ENCODE measurements at places on chromosomes 5 and 9. TPM values are rescaled to one million over a fixed set of nuclear protein-coding genes. Genes with fewer than 3 reads are reported as not detected.

The ZBTB26 gene
- total RNA-seq = 2.7 TPM

GRCh38 chr9:126773004-126773607, 31.7 kb upstream of the ZBTB43 start:
- DNase-seq = no peak

DNA sequence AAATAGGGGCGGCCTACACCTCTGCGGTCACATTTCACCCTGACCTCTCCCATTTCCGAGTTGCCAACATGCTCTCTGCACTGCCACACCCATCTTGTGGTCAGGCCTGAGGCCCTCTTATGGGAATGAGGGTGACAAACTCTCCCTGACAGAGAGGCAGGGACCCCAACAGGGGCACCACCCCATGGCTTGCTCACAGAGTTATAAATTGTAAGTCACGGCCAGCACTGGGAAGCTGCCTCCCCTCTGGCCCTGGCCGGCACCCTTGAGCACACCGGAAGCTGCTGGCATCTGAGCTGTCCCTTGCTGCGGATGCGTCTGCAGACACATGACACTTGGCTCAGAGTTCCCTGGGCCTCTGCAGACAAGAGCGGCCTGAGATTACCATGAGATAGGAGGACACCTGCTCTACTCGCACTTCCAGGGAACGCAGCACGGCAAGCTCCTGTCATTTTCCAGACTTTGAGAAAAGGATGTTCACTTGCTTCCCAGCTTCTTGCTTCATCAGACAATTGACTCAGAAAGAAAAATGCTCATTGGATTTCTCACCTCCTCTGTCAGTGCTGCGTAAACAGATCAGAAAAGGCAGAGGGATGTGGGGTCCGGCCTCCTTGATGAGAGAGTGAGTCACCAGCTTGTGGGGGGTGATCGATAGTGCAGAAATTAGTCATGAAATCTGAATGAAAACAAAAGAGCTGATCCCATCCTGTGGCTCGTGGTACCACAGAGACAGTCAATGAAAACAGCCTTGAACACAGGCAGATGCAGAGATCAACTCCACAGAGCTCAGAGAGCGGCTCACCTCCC, 269.8 kb downstream of the SYK start:
- no peak for DNase-seq

The ZNF658 gene
- total RNA-seq = 6.0 TPM

- DNase-seq = no peak
Measured at GRCh38 chr5:110386782-110387181, 339.7 kb downstream of the TMEM232 start.

- no peak for DNase-seq
Measured at GRCh38 chr5:133785182-133785581, 172.8 kb upstream of the FSTL4 start.

The TCERG1 gene
- total RNA-seq = 30.6 TPM

DNA sequence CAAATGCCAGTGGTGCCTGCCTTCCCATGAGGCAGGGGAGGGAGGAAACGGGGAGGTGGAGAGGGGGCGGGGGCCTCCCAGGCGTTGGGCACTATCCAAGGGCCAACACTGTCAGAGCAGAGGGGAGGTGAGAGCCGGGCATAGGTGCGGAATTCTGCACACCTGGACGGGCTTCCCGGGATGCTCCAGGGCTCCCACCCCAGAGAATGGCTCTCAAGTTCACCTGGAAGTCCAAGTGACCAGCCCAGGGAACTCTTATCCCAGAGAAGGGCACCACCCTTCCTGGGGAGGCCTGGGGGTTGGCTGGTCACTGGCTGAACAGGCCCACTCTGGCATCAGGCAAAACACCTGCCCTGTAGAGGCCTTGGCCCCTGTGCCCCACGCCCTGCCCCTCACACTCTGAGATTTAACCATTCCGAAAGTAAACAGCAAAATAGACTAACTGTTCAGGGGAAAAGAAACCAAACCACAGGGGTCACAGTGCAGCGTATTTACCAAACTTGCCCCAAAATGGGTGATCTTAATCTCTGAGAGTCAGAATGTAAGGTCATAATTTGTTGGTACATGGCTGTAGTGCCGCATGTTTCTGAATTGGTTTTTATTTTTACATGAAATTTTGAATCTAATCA, 2.7 kb downstream of the CSF2 start:
- no peak for DNase-seq

DNA sequence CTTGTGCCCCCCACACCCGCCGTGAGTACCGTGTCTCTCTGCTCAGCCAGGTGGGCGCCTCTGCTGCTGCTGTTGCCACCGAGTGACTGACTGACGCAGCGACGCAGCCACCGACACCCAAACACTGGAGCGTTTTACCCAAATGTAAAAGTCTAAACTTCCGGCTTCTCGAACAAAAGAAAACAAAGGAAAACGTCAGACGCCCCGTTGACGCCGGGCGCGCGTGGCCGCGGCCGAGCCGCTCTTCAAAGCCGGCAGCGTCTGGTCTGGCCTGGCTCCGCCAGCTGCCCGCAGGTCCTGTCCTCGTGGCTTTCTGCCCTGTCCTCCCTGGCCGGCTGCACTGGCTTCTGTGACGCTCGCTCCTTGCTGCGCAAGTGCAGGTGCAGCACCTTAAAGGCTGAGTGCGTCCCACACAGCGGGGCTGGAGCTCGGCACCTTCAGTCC, 41.4 kb upstream of the CLPTM1L start:
- no peak for DNase-seq

DNA sequence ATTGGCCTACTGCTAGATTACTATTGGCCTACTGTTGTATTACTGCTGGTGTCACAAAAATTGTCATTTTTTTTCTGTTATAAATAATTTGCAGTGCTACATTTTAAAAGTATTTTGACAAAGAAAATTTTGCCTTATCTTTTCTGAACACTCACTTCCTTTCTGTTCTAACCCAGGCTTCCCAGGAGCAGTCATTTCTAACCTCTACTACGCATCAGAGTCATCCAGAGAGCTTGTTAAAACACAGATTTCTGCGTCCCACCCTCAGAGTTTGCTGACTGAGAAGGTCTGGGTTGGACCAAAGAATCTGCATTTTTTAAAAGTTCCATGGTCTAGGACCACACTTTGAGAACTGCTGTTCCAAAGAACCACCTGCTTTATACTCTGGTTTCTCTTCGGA, 306.1 kb downstream of the GLIS3 start:
- no peak for DNase-seq

DNA sequence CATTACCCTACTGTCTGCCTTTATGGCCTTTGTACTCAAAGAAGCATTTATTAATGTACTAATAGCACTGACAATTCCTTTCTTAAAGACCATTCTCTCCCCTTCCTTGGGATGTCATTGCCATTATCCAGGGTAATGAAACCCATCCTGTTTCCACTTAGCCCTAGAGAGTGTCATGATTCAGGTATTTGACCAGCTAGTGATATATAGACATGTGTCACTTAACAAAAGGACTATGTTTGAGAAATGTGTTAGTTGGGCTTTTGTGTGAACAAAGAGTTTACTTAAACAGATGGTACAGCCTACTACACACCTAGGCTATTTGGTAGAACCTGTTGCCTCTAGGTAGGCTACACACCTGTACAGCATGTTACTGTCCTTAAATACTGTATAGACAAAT, 2.0 kb downstream of the ATP6V0E1 start:
- DNase-seq = no peak

GRCh38 chr5:395156-395920, 47.6 kb upstream of the EXOC3 start:
- peak; percentile 57 for DNase-seq

DNA sequence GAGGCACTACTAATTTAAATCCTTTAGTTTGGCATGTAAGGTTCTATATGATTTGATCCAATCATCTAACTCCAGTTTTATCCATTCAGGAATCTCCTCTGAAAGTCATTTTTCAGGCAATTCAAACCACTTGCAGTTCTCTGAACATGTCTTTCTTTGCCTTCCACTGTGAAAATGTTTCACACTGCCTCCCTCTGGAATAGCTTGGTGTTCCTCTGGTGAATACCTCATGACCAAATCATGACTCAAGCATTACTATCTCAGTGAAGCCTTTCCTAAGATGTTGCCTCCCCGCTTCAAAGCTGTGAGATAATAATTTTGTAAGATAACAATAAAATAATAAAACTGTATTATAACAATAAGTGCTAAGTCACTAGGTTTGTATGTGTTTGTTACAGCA, 981.1 kb downstream of the DTWD2 start:
- DNase-seq = no peak

DNA sequence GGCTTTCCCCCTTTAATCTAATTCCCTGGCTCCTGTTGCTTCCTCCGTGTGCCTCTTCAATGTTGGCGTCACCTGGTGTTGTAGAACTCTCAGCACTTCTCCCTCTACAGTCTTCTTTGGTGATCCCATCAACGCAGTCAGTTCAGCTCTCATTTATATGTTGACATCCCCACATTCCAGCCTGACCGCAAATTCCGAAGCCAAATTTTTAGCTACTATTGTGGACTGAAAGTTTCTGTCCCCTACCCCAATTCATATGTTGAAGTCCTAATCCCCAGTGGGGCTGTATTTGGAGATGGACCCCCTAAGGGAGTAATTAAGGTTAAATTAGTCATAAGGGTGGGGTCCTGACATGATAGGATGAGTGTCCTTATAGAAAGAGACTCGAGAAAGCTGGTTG, 210.6 kb upstream of the ADAMTSL1 start:
- DNase-seq = no peak

- DNase-seq = peak; percentile 46
Measured at GRCh38 chr5:15501091-15501791, 1.3 kb downstream of the FBXL7 start.

- DNase-seq = no peak
Measured at GRCh38 chr5:137747848-137748247, 6.3 kb downstream of the HNRNPA0 start.

DNA sequence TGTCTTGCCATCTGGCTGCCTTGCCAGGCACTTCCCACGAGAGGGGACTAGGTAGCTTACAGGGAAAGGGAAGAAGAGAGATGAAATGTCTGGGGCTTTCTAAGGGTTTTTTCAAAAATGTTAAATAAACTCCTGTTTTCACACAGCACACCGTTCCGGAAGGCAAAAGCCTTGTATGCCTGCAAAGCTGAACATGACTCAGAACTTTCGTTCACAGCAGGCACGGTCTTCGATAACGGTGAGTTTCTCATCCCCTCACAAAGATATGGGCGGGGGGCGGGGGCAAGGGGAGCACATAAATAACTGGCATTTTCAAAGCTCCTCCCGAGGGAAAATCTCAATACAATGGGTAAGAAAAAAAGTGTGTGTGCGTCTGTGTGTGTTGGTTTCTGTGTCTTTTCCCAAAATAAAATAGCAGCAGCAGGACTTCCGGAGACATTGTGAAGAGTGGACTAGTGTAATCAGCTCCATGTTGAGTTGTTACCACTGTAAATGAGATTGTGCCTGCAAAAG, 189.6 kb downstream of the NR3C1 start:
- DNase-seq = no peak

The MYORG gene
- 5.7 TPM for total RNA-seq

- DNase-seq = no peak
Measured at GRCh38 chr9:4237748-4238511, 61.9 kb downstream of the GLIS3 start.

The CDO1 gene
- total RNA-seq = 6.3 TPM

DNA sequence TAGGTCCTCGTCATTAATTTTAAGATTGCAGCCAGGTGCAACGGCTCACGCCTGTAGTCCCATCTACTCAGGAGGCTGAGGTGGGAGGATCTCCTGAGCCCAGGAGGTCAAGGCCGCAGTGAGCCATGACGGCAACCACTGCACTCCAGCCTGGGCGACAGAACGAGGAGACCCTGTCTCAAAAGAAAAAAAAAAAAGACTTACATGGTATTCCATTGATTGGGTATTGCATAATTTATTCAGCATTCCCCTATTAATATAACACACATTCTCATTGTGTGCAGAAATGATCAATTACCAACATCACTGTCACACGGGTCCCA, 62.9 kb downstream of the DUSP1 start:
- no peak for DNase-seq

DNA sequence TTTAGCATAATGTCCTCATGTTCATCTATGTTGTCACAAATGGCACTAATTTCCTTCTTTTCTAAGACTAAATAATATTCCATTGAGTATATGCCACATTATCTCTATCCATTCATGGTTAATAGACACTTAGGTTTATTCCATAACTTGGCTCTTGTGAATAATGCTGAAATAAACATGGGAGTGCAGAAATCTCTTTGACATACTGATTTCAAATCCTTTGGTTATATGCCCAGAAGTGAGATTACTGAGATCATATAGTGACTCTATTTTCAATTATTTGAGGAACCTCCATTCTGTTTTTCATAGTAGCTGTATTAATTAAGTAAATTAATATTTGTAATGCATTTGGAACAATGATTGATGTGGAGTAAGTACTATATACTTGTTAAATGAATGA, 13.0 kb downstream of the SMIM3 start:
- DNase-seq = no peak

DNA sequence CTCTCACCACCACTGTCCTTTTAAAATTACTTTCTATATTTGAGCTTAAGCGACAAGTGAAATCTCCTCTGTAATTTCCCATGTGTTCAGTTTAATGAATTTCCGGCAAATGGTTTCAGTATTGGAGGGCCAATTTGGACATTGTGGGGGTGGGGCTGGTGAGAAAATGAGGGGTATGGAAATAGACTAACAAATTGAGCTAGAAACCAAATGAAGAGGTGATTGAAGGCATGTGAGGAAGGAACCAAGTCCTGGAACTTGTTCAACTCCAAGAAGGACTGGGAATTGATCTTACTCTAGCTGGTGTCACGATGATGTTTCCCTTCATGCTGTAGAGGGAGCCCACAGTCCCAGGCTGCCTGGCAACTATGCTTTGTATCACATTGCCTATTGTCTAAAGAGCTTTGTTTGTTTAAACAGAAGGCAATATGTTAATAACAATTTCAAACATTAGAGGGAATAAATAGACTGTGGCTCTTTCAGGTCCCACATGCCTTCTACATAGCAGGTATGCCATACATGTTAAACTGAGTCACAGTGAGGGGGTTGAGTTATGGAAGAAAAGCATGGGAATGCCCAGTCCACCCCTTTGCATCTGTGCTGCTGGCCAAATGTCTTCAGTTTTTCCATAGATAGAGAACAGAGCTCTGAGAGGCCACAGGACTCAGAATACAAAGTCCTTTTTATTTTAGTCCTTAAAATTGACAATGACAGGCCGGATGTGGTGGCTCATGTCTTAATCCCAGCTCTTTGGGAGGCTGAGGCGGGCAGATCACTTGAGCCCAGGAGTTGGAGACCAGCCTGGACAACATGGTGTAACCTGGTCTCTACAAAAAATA, 25.0 kb upstream of the MATR3 start:
- no peak for DNase-seq

- no peak for DNase-seq
Measured at GRCh38 chr9:6433410-6433809, 20.4 kb downstream of the UHRF2 start.

The CDH12 gene
- total RNA-seq = not detected

The BHMT2 gene
- total RNA-seq = 2.5 TPM

Measured in pulmonary artery endothelial cell (primary cell).